GM06990 (cell line): ENCODE measurements at places on chromosomes 3 and 15.

- no peak for DNase-seq
Measured at GRCh38 chr3:19159966-19160635, 11.8 kb downstream of the KCNH8 start.

GRCh38 chr3:41462103-41462691 is 262.9 kb downstream of the CTNNB1 start:
- DNase-seq = no peak

DNA sequence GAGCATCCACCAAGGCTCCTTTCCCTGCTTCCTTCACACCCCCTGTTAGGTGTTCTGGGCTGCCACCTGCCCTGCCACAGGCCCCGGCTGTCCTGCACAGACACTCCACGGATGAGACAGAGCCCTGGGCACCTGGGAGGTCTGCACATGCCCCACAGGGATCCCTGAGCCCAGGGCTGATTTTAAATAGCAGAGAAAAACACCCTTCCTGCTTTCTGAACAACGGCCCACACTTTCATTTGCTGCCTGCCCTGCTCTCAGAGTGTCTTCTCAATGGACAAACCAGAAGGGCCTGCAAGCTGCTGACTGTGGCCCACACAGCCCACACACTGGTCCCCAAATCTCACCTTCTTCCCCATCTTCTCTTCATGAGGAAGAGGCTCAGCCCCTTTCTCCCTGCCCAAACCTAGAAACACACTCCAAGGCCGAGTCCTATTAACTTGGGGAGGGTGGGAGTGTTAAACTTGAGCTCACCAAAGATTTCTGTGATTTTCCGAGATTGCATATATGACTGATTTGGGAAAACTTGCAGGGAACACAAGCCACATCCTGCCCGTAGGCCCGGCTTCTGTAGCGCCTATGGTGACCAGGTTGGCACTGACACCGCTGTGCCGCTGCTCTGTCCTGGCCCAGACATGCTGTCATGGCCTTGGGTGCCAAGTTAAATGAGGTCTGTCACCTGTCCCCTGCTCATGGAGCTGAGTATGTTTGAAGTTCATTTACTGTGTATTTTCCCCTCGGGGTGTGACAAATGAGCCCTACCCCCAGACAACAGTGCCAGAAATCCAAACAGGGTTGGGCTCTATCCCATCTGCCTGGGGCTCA is 47.2 kb upstream of the KLF13 start:
- DNase-seq = no peak

DNA sequence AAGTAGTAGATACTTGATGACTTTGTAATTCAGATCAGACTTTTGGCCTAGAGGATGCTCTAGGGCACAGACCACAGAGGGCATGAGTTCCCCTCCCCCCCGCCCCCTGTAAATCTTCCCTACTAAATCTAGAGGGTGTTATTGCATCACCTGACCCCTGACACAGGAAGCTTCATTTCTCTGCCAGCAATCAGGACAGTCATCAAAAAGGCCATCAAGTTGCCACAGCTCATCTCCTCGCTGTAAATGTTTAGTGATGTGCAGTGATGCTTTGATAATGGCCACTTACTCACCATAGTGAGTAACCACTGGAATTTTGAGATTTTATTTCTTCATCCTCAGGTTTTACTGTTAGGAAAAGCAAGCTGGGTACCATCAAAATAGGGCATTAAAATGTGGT is 289.2 kb upstream of the CHRM5 start:
- DNase-seq = no peak

DNA sequence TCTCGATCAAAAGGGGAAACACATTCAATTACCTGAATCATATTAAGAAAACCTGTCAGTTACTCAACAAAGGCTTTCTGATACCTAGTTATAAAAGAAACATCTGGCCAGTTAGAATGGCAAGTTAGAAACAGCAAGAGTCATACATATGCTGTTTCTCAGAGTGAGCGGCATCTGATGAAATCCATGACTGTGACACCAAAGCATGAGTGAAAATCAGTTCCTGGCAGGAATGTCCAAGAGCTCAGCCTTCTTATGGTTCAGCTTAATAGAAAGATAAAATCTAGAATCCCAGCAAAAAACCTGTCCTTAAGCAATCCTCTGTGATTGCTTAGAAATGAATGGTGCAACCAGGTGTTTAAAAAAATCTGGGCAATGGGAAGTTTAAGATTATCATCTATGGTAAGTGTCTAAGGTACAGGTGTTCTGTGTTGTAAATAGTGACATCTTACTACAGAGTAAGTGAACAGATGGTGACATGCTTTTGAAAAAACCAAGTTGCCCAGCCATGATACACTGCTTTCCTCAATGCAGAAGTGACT is 18.8 kb downstream of the B4GALT4 start:
- DNase-seq = no peak

GRCh38 chr3:25483456-25483855 is 55.4 kb downstream of the RARB start:
- no peak for DNase-seq

DNA sequence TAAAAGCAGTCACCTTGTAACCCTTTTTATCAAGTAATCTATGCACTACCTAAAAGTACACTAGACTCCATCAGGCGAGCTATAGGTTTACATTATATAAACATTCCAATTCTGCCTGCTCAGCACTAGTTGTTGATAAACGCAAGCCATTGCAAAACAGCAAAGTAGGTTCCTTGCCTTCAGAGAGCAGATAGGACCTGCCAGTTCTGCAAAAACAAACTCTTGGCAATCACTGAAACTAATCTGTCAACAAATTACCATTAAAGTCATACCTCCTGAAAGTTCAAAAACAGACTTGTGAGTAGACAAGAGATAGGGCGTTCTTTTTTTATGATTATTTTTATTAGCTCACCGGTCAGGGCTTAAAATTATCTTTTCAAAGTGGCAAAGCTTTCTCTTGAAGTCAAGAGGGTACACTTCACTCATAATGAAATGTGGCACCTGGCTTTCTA is 392.5 kb downstream of the FOXP1 start:
- DNase-seq = no peak

GRCh38 chr3:134441821-134442220 is 44.0 kb downstream of the ANAPC13 start:
- DNase-seq = no peak

DNA sequence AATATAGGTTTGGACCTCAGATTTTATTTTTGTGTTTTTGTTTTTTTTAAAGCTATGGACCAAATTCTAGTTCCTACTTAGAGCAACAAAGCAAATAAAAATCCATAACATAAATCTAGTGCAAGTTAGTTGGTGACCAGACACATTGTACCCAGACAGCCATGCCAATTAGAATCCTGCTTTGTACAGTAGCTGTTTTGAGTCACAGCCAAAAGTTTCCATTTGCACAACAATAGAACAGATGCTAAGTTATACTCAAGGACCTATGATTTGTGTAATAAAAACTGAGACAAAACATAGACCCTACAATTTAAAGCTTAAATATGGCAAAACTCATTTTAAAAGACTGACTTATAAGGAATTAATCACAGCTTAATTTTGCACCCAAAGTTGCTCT is 513.1 kb upstream of the CBLB start:
- no peak for DNase-seq

GRCh38 chr3:54547051-54547450 is 380.8 kb downstream of the LRTM1 start:
- DNase-seq = no peak

DNA sequence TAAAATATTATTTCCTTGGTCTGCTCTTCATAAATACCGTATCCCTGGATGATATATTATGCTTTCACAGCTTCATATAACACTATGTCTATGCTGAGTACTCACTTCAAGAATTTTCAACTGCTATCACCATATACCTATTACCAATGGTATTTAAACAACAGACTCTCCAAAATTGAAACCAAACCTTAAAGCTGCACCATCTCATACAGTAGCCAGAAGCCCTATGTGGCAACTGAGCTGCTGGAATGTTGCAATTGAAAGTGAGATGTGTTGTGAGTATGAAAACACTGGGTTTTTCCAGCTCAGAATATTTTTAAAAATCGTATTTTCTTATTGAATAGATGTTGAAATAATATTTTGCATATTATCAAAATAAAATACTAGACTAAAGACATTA is 130.1 kb upstream of the GOLGA6L6 start:
- DNase-seq = no peak

- DNase-seq = no peak
Measured at GRCh38 chr3:121998030-121998580, 23.9 kb downstream of the ILDR1 start.

DNA sequence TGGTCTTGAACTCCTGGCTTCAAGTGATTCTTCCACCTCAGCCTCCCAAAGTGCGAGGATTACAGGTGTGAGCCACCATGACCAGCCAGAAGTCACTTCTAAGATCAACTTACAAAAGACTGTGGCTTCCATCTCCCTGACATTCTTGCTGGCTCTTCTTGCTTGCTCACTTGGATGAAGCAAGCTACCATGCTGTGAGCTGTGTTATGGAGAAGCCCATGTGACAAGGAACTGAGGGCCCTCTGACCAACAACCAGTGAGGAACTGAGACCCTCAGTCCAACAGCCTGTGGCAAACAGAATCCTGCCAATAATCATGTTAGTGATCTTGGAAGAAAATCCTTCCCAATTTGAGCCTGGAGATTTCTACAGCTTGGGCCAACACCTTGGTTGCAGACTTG is 7.2 kb upstream of the VPS8 start:
- no peak for DNase-seq

DNA sequence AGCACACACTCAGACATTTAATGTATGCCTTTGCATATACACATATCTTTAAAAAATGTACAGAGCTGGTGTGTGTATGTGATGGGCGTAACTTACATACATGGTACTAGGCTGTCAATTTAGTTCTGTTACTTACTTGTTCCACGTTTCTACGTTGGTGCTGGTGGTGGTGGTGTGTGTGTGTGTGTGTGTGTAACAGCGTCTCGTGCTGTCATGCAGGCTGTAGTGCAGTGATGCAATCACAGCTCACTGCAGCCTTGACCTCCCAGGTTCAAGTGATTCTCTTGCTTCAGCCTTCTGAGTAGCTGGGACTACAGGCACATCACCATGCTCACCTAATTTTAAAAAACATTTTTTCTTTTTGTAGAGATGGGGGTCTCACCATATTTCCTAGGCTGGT is 64.2 kb downstream of the ISG20 start:
- DNase-seq = no peak

DNA sequence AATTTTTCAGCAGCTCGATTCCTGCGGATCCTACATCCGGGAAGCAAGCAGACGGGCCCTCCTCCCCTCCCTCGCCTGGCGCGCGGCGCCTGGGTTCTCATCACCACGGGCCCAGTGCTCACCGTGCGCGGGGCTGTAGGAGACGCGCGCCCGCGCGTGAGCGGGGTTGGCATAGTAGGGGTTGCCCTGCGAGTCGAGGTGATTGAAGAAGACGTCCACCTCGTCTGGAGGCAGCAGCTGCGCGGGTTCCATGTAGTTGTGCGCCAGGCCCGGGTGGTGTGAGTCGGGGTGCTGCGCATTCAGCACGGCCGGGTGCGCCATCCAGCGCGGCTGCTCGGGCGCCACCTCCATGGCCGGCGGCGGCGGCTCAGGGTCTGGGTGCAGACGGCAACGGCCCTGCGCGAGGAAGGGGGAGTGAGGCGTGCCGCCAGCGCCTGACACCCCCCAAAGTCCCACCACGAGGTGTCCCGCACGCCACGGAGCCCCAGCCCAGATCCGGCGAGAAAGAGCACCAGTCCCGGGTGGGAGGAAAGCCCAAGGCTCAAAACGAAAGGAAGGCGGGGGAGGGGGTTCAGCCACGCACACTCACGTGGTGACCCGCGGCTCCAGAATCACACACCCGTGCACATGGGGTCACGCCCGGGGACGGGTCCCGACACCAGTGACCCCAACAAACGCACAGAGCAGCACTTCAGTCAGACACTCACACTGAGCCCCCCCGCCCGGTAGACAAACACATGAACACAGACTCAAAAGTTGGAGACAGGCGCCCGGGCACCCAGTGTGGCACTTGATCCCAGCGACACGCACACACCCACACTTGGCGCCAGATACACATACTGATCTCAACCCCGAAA is 6.1 kb downstream of the GATA2 start:
- no peak for DNase-seq

DNA sequence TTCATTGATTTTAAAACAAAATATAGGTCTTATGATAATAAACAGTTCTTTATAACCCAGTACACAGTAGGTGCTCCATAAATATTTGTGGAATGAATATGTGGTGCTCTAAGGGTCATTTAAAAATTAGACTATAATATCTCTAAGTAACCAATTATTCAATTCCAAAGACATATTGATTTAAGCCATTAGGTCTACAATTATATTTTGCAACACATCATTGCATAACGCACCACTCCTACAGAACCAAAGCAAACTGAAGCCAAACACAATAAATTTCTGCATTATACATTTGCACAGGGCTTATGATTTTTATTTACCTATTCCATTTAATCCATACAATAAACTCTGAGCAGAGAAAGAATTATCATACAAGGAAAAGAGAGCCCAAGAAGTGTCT is 104.3 kb downstream of the ABI3BP start:
- DNase-seq = no peak

DNA sequence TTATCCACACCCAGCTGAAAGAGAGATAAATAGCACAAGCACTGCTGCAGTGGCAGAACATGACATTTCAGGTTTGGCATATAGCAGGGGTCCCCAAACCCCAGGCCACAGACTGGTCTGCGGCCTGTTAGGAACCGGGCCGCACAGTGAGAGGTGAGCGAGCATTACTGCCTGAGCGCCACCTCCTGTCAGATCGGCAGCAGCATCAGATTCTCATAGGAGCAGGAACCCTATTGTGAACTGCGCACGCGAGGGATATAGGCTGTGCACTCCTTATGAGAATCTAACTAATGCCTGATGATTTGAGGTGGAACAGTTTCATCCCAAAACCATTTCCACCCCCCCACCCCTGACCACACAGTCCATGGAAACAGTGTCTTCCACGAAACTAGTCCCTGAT is 54.6 kb downstream of the CCR4 start:
- no peak for DNase-seq

DNA sequence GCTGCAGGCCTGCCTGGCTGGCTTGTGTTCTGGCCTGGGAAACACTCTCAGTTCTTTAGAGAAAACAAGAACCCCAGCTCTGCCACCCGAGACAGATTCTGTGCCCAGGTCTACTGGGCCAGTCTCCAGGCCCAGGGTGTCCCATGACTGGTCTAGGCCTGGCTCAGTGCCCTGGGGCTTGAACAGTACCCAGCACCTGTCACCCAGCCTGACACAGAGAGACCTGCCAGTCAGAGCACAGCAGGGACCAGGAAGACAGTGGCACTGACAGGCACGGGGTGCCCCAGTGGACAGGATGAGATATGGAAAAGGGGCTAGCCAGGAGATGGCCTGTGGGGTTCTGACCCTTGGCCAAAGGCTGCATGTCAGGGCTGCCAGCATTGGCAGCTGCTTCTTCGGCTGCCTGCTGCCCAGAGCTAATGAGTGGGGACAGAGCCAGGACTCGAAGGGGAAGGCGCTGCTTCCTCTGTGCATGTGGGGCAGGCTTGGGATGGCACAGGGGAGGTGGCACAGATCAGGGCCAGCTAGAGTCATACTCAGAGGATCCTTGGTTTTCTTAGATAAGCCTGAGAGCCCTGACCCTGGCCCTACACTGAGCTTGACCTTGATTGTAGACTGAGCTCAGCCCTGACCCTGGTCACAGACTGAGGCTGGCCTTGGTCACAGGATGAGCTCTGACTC is 15.1 kb downstream of the CCDC33 start:
- DNase-seq = no peak

- DNase-seq = no peak
Measured at GRCh38 chr15:62124176-62124972, 40.7 kb downstream of the C2CD4B start.

- no peak for DNase-seq
Measured at GRCh38 chr3:46901061-46901460, 23.5 kb downstream of the PTH1R start.
